ENCODE measurements at places on chromosomes 7 and 10. TPM values are rescaled to one million over a fixed set of nuclear protein-coding genes. Genes with fewer than 3 reads are reported as not detected.

TUBB8 gene
- not detected for total RNA-seq

- no peak overlapping the region for H3K27ac ChIP-seq
- DNase-seq = no peak
- peaks cover 12% of the 10 kb centered on the region for H3K4me1 ChIP-seq
- H3K27me3 ChIP-seq = no peaks in the 10 kb centered on the region
These were observed 173.6 kb downstream of the ARHGAP12 start for GRCh38 chr10:31754803-31755624.

GRCh38 chr10:36116731-36117130 is 474.6 kb upstream of the FZD8 start:
- no peaks in the 10 kb centered on the region for H3K27me3 ChIP-seq
- H3K4me3 ChIP-seq = no peak overlapping the region
- no peaks in the 10 kb centered on the region for H3K36me3 ChIP-seq
- no peak overlapping the region for H3K27ac ChIP-seq
- no peak for DNase-seq

DNA sequence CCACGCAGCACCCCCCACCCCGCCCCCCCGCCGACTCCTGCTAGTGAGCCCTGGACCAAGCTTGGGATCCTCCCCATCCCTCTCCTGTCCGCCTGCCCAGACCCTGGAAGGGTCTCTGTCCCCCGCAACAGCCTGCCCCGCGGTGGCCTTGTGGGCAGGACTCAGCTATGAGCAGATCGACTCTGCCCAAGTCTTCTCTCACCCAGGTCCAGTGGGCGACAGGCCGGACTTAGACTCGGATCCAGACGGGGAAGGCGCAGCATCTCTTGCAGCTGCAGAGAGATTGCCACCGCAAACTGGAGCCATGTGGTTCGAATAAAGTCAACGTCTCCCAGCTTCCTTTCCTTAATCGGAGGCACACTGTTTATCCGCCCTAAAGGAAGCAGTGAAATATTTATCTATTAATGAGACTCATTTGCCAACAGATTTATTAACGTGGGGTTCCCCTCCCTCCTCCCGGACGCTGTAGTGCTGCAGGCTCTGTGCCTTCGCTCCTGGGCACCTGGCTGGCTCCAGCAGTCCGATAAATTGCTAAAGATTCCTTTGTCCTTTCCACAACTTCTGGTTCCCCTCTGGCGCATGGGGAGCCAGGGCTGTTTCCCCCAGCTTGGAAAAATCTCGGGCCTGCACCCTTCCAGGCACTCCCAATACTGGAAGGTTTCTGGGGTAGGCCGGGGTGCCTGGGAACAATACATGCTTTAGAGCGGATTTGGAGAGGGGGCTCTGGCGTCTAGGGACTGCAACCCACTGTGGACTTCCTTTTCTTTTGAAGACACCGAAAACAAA is 634 bp upstream of the HOXA7 start:
- no peak for DNase-seq
- peaks cover 1% of the 10 kb centered on the region for H3K36me3 ChIP-seq
- no peak overlapping the region for H3K4me3 ChIP-seq
- H3K27me3 ChIP-seq = peaks cover 87% of the 10 kb centered on the region
- peaks cover 19% of the 10 kb centered on the region for H3K4me1 ChIP-seq
- H3K27ac ChIP-seq = peak overlapping the region; percentile 57

DNA sequence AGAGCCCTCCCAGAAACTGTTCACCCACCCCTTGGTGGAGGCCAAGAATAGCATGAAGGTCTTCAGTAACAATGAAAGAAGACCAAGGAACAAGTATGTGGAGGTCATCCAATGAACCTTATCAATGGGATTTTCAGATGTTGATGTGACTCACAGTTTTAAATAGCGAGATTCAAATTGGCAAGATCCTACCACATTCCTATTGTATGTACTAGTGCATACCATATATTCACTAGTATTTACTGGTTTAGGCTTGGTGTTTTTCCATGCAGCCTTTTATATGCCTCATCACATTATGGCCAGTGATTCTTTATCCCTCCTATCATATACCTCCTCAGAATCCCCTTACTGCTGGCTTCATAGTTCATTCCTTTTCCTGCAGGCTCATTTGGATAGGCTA is 54.4 kb downstream of the ITGB8 start:
- H3K4me1 ChIP-seq = no peaks in the 10 kb centered on the region
- H3K4me3 ChIP-seq = no peak overlapping the region
- no peak for DNase-seq
- H3K27ac ChIP-seq = no peak overlapping the region

Measured in activated CD8-positive, alpha-beta memory T cell treated with anti-CD3 and anti-CD28 coated beads, Interleukin-2, amount 10 ng/mL, durations not matched to agents 7 days and 5 days (primary cell).